Left ventricle myocardium inferior (tissue), 1 donor: ENCODE measurements at places on chromosomes 3 and 15.

DNA sequence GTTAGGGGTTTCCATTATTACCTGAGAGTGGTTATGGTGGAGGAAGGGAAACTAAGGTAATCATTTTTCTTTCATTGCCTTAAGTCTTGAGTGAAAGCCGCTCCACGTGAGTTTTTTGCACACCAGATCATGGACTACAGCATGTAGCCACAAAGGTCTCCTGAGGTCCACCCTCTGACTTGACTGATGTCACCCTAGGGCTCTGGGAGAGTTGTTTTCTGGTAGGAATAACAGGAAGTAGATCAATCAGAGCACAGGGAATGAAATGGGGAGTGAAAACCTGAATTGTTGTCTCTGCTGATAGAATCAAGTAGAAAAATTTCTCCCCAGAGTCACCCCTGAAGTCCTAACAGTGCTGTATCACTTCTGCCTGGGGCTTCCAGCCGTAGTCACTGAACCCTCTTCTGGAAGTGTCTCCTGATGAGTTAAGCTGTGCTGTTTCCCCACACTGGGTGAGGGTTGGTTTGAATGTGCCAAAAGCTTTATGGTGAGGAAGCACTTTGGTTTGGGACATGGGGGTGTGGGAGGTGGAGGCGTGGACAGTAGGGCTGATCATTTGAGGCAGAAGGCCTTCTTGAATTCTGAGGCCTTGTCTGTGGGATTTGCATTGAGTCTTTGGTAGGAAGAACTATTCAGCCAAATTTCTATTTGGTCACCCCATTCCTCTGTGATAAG lies 64.3 kb downstream of the SLCO3A1 start:
- no peaks in the 10 kb centered on the region for H3K27me3 ChIP-seq
- peaks cover 17% of the 10 kb centered on the region for H3K36me3 ChIP-seq
- peaks cover 85% of the 10 kb centered on the region for H3K4me1 ChIP-seq
- H3K27ac ChIP-seq = peak overlapping the region; percentile 87
- H3K4me3 ChIP-seq = no peak overlapping the region
- DNase-seq = no peak

DNA sequence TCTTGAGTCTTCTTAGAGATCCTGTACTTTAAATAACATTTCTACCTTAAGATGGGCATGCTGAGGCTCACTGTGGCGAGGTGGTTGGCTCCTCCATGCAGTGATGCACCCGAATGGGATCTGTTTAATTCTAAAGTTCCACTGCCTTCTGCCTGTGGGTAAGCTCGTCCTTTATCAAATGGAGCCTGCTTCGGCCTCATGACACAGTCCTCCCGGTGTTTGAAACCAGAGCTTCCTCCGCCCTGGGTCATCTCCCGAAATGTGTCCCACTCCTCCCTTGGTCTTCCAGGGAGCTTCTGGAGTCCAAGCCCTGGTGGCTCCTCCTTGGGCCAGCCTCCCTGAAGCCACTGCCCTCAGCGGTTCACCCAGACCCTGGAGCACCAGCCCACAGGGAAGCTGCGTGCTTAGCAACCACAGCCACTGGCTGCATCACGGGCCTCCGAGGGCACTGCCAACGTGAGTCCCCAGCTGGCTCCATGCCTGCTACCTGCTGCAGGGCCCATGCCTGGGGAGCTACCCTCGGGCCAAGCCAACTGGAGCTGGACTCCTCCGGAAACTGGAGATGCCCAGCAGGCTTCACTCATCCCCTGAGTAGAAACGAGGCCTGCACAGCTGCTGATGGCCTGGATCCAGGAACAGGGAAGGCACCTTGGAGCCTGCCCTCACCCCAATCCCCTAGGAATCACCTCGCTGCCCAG lies 3.3 kb downstream of the RHCG start:
- H3K4me1 ChIP-seq = peaks cover 7% of the 10 kb centered on the region
- DNase-seq = no peak
- no peaks in the 10 kb centered on the region for H3K36me3 ChIP-seq
- H3K4me3 ChIP-seq = no peak overlapping the region
- H3K27me3 ChIP-seq = peaks cover 97% of the 10 kb centered on the region

- DNase-seq = no peak
- H3K4me3 ChIP-seq = no peak overlapping the region
- H3K4me1 ChIP-seq = peaks cover 5% of the 10 kb centered on the region
- peaks cover 12% of the 10 kb centered on the region for H3K27me3 ChIP-seq
- H3K27ac ChIP-seq = no peak overlapping the region
- H3K36me3 ChIP-seq = no peaks in the 10 kb centered on the region
Measured at GRCh38 chr15:26158176-26158575, 295.0 kb upstream of the ATP10A start.

- no peak for DNase-seq
- H3K4me1 ChIP-seq = no peaks in the 10 kb centered on the region
- no peak overlapping the region for H3K4me3 ChIP-seq
- peaks cover 29% of the 10 kb centered on the region for H3K27me3 ChIP-seq
Measured at GRCh38 chr3:58749948-58750347, 83.4 kb upstream of the FAM3D start.

- no peaks in the 10 kb centered on the region for H3K4me1 ChIP-seq
- H3K4me3 ChIP-seq = no peak overlapping the region
- no peak overlapping the region for H3K27ac ChIP-seq
- DNase-seq = no peak
- H3K36me3 ChIP-seq = no peaks in the 10 kb centered on the region
Measured at GRCh38 chr3:133448478-133449122, 48.7 kb downstream of the BFSP2 start.

GRCh38 chr3:27728195-27729087 lies 6.3 kb upstream of the EOMES start:
- no peaks in the 10 kb centered on the region for H3K36me3 ChIP-seq
- DNase-seq = no peak
- peaks cover 98% of the 10 kb centered on the region for H3K27me3 ChIP-seq
- peak overlapping the region; percentile 51 for H3K4me3 ChIP-seq
- peaks cover 41% of the 10 kb centered on the region for H3K4me1 ChIP-seq
